Femur (tissue), 1 donor: ENCODE measurements at places on chromosomes 4 and X.

- no peak for DNase-seq
Observed at GRCh38 chr4:109811707-109812106, 3.9 kb upstream of the GAR1 start.

- DNase-seq = no peak
Observed at GRCh38 chrX:40953369-40953768, 131.9 kb upstream of the USP9X start.

- no peak for DNase-seq
Observed at GRCh38 chr4:186760576-186760975, 36.9 kb upstream of the FAT1 start.

DNA sequence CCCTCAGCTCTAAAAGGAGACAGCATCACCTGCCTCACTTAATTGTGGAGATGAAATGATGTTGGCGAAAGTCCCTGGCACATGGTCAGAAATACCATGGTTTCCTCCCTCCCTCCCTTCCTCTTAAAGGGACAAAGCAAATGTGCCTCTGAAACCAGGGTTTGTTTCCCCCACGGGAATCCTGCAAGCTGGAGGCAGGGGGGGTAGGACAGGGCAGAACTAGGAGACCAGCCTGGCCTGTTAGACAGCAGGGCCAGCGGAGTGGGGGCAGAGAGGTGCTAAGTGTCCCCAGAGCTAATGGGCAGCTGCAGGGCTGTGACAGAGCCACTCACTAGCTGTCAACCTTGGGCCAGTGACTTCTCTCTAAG, 5.7 kb downstream of the RTL5 start:
- DNase-seq = peak; percentile 30

DNA sequence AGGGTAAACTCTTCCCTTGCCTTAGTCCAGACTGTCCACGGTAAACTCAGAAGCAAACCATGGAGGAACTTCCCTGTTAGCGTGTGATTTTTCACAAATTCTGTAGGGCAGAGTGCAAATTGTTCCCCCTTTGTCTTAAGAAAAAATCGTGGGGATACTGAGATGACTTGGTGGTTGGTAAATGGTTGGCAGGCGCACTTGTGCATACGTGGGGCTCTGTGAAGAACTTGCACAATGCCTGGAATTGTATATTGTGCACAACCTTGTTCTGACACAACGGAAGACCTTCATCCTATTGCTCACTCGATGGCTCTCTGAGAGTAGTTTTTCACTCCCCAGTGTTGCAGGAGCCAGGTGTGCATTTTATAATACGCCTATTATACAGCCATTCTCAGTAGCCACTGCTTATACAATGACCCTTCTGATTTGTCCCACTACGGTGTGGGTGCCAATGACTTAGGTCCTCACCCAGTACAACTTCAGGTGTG, 150.0 kb downstream of the SPRY1 start:
- DNase-seq = no peak

DNA sequence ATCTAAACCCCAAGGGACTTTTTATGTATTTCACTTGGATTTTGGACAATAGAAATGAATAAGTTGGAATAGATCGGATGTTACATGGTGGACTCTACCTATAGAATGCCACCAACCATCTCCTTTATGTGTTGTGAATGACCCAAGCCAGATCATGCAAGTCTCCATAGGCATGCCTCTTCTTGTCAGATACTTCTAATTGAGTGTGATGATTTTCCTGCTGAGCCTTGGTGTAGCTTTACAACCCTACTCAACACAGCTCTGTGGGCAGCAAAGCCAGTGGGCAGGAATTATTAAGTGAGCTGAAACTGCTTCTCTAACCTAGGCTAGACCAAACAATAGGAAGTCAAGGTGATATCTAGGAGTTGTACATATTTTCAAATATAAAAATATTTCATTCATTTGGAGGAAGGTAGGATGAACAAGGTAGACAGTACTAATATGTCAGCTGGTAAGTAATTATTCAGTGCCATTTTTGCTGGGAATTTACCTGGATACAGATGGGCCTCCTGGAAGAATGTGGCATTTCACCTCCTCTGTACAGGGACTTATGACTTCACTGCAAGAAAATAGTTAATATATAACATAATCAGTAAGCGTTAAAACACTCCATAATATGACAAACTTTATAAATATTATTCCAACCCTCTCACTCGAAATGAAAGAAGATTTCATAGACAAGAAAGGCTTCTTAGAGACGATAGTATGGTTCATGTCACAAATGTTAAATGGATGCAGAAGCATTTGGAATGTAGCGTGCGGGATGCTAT, 298.0 kb upstream of the FAT1 start:
- DNase-seq = no peak

- DNase-seq = no peak
Observed at GRCh38 chr4:108193886-108194672, 25.3 kb upstream of the LEF1 start.

- DNase-seq = no peak
Observed at GRCh38 chr4:61543976-61544375, 343.9 kb downstream of the ADGRL3 start.

DNA sequence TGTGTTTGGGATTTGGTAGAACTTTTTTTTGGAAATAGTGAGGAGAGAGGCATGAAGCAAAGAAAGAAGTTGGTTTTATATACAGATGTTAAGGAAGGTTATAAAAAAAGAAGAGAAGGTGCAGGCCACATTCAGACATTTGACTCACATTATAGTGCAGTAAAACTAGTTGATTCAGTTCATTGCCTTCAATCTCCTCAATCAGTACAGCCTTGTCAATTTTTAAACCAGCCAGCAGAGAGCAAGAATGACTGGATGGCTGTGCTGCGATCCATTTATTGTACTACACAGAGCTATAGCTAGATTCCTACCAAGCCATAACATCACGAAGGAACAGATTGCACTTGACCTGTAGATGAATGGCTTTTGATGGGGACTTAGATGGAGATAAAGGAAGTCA, 79.7 kb upstream of the LSM6 start:
- DNase-seq = no peak

- DNase-seq = no peak
Observed at GRCh38 chr4:14368391-14368790, 633.9 kb upstream of the CPEB2 start.

GRCh38 chr4:48121180-48121579, 12.9 kb downstream of the TXK start:
- DNase-seq = no peak

DNA sequence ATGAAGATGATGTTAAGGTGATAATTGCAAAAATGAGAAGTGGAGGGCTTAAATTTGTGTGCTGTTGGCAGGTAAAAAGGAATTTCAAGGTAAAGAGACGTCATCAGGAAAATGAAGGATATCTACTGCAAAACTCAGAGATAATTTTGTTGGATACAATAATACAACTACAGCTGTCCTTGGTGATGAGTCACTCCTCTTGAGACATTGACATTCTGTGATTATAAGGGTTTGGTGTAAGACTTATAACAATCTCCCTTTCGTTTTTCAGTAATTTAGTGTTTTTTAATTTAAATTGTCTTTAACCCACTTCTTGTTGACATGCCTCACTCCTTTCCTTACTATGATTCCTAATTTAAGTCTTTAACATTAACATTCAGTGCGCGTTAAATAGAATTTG, 1074.1 kb upstream of the SLIT2 start:
- DNase-seq = no peak

DNA sequence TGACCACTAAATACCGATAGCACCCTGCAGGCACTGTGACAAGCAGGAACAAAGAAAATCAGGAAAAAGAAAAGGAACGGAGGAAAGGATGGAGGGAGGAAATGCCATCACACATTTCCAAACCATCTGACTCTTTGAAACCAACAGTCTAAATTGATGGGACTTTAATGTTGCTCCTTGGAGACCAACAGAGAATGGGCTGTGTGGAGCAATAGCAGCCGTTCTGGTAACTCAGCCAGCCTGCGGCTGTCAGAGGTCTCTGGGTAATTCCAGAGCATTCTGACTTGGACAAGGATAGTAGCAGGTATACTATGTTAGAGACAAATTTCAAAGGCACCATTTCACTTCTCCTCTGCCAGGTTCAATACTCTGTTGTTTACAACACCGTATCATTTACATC, 18.0 kb downstream of the PARM1 start:
- no peak for DNase-seq

- DNase-seq = no peak
Observed at GRCh38 chr4:81549984-81550383, 78.3 kb upstream of the RASGEF1B start.

GRCh38 chr4:27084685-27085361, 224.2 kb downstream of the STIM2 start:
- DNase-seq = peak; percentile 53

DNA sequence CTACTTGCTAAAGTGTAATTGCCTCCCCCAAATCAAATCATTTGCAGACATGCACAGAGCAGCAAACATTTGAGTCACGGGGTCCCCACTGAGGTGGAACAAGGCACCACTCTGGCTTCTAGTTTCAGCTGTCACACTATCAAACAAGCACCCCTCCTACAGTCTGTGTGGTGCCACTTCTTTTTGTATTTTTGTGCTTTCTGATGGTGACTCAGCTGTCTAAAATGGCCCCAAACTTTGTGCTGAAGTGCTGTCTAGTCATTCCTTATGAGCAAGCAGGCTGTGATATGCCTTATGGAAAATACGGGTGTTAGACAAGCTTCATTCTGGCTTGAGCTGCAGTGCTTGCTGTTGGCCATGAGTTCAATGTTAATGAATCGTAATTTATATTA, 15.4 kb downstream of the IGFBP7 start:
- no peak for DNase-seq

- DNase-seq = no peak
Observed at GRCh38 chr4:187576751-187577150, 418.8 kb upstream of the ZFP42 start.

DNA sequence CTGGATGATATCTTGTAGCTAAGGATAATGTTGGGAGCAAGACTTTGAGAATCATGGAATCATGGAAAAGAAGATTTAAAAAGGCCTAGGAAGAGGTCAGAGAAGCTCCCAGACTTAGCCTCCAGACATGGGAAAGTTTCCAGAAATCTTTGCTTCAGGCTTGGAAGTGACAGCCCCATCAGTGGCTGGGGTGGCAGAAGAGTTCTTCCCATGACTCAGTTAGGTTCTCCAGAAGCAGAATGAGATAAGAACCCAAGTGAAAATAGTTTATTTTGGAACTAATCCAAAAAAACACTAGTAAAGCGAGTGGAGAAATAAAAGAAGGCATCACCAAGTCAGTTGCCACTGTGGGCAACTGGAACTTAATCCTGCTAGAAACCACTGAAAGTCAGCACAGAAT, 506.9 kb downstream of the MID1IP1 start:
- no peak for DNase-seq

DNA sequence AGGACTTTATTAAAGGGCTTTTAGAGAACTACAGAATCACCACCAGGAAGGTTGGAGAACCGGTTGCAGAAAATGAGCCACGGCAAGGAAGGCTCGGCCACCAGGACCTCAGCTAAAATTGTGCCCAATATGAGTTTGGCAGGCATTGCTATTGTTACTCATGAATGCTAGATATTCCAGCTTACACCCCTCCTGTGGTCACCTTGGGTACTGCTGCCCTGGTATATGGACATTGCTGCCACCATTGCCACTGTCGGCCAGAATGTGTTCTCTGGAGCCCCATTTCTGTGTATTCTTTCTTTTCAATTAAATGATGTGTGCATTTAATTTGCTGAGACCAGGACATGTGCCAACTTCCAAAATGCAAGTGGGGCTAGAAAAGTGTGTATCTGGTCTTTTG, 626.7 kb upstream of the BOD1L1 start:
- no peak for DNase-seq

DNA sequence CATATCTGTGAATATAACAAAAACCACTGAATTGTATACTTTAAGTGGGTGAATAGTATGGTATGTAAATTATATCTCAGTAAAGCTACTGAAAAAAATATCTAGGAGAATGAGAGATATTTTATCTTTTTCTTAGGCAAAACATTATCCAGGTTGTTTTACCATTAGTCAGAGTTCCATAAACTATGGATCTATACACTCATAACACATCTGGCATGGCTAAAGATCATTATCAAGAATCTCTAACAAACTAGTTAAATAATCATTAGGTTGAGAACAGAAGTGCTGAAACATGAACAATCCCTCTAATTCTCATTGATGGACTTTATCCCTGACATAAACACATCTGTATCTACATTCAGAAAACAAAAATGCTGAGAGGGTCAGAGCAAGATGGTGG, 15.6 kb downstream of the MED14 start:
- no peak for DNase-seq

DNA sequence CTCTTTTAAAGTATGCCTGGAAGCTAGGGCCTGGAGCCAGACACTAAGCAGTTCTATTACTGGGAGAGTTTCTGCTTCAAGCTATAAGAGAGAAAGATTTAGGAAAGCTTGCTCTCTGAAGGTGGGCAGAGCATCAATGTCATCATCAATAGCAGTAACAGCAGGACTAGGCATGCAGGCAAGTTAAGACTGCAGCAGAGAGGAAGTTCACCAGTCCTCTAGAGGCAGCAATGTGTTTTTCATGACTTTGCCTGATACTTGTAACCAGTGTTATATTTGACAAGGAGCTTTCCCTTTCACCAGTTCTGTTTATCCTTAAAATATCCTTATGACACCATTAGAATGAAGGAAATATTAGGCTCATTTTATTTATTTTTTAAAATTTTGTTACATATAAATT, 237.9 kb downstream of the KCTD8 start:
- DNase-seq = no peak

DNA sequence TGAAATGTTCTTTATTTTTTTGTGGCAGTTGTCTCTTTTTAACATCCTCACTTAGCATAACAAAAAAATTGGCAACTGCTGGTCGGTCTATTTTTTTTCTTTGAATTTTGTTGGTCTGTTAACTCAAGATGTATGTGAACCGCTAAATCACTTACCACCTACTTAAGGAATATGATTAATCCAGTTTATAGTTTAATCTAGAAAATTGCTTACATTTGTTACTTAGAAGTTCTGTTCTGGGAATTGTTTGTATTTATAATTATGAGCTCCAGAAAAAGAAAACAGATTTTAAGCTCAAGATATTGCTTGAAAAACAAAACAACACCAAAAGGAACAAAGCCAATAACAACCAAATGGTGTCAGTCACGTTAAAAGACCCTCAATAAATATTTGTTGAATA, 66.1 kb upstream of the KLHL13 start:
- DNase-seq = no peak
